ENCODE measurements at places on chromosomes 11 and 22. TPM values are rescaled to one million over a fixed set of nuclear protein-coding genes. Genes with fewer than 3 reads are reported as not detected.

- peaks cover 18% of the 10 kb centered on the region for H3K36me3 ChIP-seq
- peaks cover 13% of the 10 kb centered on the region for H3K4me1 ChIP-seq
- H3K27ac ChIP-seq = no peak overlapping the region
- DNase-seq = no peak
Measured at GRCh38 chr11:116913000-116913399, 75.6 kb upstream of the APOA1 start.

DNA sequence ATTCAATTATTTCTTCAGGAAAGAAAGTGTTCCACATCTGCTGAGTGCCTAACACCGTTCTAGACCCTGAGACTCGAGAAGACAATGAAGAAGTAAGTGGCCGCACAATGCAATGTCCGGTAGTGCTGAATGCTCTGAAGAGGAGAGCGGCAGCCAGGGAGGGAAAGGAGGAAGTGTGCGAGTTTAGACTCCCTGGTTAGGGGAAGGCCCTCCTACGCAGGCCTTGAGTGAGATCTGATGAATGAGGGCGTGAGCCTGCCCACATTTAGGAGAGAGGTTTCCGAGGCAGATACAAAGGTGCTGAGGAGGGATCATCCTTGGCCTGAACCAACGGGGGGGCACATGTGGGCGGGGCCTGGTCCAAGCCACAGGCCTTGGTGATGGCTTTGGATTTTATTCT, 558.6 kb downstream of the NTM start:
- H3K4me1 ChIP-seq = no peaks in the 10 kb centered on the region
- DNase-seq = no peak
- no peak overlapping the region for H3K27ac ChIP-seq
- H3K27me3 ChIP-seq = peaks cover 1% of the 10 kb centered on the region
- H3K4me3 ChIP-seq = no peak overlapping the region
- no peaks in the 10 kb centered on the region for H3K36me3 ChIP-seq

GRCh38 chr22:47406180-47406834, 643.9 kb downstream of the TBC1D22A start:
- H3K4me1 ChIP-seq = no peaks in the 10 kb centered on the region
- H3K36me3 ChIP-seq = no peaks in the 10 kb centered on the region
- no peak overlapping the region for H3K27ac ChIP-seq
- no peak for DNase-seq
- no peak overlapping the region for H3K4me3 ChIP-seq

- H3K27ac ChIP-seq = peak overlapping the region; percentile 42
- H3K27me3 ChIP-seq = no peaks in the 10 kb centered on the region
- no peak overlapping the region for H3K4me3 ChIP-seq
- H3K36me3 ChIP-seq = peaks cover 13% of the 10 kb centered on the region
- no peak for DNase-seq
Measured at GRCh38 chr22:17726928-17727897, 47.1 kb downstream of the BID start.

- peaks cover 4% of the 10 kb centered on the region for H3K36me3 ChIP-seq
- H3K27me3 ChIP-seq = no peaks in the 10 kb centered on the region
- H3K4me3 ChIP-seq = peak overlapping the region; percentile 89
- H3K4me1 ChIP-seq = peaks cover 23% of the 10 kb centered on the region
Measured at GRCh38 chr22:36528341-36528740, 625 bp downstream of the EIF3D start.

- no peak for DNase-seq
- no peak overlapping the region for H3K4me3 ChIP-seq
- no peaks in the 10 kb centered on the region for H3K4me1 ChIP-seq
- no peaks in the 10 kb centered on the region for H3K36me3 ChIP-seq
- H3K27me3 ChIP-seq = no peaks in the 10 kb centered on the region
Measured at GRCh38 chr11:109856928-109857327, 236.3 kb upstream of the ZC3H12C start.

- no peak overlapping the region for H3K4me3 ChIP-seq
- no peak for DNase-seq
- H3K36me3 ChIP-seq = no peaks in the 10 kb centered on the region
- H3K4me1 ChIP-seq = peaks cover 2% of the 10 kb centered on the region
Measured at GRCh38 chr11:125388611-125389010, 107.5 kb downstream of the FEZ1 start.

DNA sequence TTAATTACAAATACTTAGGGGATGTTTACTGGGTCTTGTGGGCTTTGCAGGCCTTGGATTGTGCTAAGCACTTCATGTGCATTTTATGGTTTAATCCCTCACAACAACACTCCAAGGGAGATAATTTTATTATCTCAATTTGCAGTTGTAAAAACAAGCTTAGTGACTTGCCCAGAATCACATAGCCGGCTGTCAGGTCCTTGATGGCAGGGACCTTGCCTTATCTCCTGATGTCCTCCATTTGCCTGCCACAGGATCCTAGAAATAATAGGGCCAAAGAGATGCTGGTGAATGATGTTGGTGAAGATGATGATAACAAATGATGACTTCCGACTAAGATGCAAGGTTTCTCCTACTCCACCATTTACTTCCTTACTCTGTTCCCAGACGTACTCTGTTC, 385.4 kb downstream of the TMEM135 start:
- no peaks in the 10 kb centered on the region for H3K4me1 ChIP-seq
- no peak for DNase-seq
- H3K27ac ChIP-seq = no peak overlapping the region

GRCh38 chr22:31292236-31292989, at the start of gene PIK3IP1:
TSS of gene PIK3IP1 (minus strand) at chr22:31292488. CDS start at chr22:31292344, 144 bp downstream.
- peak within 1 kb of the TSS; percentile 98 for H3K4me3 ChIP-seq
- H3K4me1 ChIP-seq = peaks cover 61% of the 10 kb centered on the region
- H3K27ac ChIP-seq = peak within 1 kb of the TSS; percentile 99
- H3K27me3 ChIP-seq = no peaks in the 10 kb centered on the region
- peaks cover 45% of the 10 kb centered on the region for H3K36me3 ChIP-seq

DNA sequence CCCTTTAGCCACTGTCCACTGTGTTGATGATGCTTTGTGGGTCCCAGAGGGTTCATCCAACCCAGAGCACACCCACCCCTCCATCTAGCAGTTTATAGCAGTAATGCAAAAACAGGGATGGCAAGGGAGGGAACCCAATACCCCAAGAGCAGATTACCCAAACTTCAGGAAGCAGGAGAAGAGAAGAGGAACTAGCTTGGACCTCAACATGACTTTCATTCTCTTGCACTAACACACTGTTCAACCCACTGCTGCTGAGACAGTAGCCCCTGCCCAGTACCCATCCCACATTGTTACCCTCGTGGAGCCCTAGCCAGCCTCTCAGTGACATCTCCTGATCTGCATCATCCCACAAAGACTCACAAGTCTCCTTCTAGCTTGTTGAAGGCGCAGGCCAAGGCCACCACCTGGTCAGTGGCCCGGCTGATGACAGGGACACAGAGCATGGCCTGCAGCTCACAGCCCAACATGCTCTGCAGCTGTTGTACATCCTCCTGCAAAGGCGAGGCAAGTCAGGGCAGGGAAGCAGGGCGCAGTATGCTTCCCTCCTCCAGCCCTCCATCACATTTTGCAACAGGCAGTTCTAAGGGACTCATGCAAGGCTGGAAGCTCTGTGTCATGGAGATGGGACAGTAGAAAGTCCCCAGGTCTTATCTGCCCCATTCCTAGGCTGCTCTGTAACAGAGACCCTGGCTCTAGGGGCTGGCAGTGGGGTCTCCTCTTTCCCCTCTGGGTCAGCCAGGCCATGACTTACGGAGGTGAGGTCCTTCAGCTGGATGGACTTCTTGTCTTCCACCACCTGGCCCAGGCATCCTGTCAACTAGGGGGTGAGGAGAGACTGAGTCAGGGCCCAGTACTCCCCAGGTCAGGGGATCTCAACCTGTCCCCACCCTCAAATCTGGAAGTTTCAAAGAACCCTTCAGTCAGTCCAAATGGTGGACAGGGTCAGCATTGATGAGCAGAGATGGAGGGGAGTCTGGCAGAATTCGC, 85.5 kb downstream of the PDE2A start:
- no peak overlapping the region for H3K27ac ChIP-seq
- peaks cover 59% of the 10 kb centered on the region for H3K27me3 ChIP-seq
- no peak for DNase-seq
- H3K36me3 ChIP-seq = no peaks in the 10 kb centered on the region
- no peak overlapping the region for H3K4me3 ChIP-seq

DNA sequence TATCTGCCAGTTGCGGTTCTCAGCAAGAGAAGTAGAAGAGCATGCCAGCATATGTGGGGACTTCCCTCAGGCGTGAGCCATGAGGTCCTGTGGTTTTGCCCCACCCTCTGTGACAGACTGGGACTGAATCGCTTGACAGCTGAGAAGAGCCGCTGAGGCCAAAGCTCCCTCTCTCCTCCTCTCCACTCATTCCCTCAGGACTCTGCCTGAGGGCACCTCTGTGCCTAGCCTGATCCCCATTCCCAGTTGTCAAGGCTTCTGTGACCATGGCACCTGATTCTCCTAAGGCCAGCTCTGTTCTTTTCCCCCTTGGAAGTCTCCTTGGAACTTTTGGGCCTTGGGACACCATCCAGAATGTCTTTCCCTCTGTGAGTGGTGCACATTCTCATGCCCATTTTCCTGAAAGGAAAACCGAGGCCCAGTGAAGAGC, 27.0 kb downstream of the ART5 start:
- DNase-seq = no peak
- H3K27ac ChIP-seq = peak overlapping the region; percentile 6
- H3K36me3 ChIP-seq = peaks cover 4% of the 10 kb centered on the region

DNA sequence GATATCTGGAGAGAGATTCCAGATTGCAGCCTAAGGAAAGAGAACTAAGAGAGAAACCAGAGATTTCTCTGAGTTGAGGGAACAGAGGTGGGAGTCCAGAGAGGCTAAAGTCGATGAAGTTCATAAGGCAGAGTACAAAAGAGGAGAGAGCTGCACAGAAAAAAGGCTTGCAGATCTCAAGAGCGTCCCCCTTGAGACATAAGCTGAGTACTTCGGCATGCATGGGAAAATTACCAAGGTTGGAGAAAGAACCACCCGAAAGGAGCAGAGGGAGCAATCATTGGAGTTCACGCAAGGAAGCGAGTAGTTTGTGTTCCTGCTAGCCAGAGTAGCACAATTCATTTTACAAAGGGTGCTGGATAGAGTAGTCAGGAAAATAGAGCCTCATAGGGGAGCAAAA, 293.5 kb downstream of the TMEM135 start:
- H3K4me3 ChIP-seq = no peak overlapping the region
- H3K27ac ChIP-seq = no peak overlapping the region
- H3K36me3 ChIP-seq = peaks cover 13% of the 10 kb centered on the region
- H3K27me3 ChIP-seq = no peaks in the 10 kb centered on the region
- DNase-seq = no peak
- H3K4me1 ChIP-seq = no peaks in the 10 kb centered on the region

DNA sequence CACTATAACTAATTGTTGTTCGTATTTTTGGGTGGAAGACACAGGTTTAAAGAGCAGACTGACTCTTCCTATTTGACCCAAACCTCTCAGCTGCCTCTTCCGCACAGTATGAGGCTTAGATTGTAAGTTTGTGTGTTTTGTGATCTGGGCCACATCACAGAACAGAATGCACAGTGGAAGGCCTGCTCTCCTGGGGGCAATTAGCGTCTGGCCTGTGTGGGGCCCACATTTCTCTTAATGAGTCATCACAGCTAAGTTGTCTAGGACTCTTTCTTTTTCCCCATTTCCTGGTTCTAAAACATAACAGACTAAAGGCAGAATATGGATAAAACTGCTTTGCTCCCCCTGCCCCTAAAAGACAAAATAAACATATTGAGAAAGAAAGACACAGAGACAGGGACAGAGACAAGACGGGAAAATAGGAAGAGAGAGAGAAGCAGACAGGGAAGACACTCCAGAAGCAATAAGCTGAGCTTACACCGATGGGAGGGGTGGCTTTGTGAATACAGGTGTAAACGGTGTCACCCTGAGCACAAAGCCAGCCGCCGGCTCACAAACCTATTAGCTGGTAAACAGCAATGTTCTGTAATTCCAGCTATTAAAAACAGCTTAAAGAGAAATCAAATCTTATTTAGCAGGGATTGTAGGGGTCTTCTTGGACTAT, 127.4 kb upstream of the OPCML start:
- no peak overlapping the region for H3K4me3 ChIP-seq
- no peak for DNase-seq
- peaks cover 8% of the 10 kb centered on the region for H3K27me3 ChIP-seq
- no peak overlapping the region for H3K27ac ChIP-seq
- no peaks in the 10 kb centered on the region for H3K36me3 ChIP-seq

DNA sequence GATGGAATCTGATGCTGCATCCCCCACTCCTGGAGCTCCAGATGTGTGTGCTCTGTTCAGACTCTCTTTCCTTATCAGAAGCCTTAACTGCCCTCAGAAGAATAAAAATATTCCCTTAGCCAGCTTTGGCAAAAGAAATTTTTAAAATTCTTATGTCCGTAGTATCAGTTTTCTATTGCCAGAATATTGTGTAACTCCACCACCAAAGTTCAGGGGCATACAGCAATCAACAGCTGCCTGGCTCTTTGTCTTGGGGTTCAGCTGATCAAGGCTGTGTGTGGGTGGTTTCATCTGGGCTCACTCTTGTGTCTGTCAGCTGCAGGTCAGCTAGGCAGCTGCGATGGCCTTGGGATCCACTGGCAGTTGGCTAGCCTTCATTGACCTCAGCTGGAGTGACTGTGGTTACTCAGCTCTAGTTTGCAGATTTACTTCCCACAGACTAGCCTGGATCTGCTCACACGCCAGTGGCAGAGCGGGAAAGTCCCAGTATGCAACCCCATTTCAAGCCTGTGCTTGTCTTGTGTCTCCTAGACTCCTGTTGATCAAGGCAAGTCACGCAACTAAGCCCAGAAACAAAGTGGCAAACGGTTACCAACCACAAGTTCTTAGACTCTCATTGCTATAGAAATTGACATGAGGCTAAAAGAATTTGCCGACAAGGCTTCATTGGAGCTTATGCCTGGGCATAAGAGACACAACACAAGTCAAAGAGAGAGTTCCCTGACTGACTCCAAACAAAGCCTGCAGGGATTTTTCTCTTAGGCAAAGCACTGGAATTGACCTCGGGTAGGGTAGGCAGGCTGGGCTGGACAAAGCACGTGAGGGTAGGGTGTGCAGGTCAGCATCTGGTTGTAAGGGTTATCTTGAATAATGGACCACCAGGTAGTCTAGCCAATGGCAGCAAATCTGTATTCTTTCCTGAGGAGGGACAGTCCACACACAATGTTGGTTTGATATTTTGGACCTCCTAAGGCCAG, 7.5 kb downstream of the TMEM138 start:
- H3K27me3 ChIP-seq = no peaks in the 10 kb centered on the region
- no peak overlapping the region for H3K27ac ChIP-seq
- no peak overlapping the region for H3K4me3 ChIP-seq
- peaks cover 5% of the 10 kb centered on the region for H3K4me1 ChIP-seq
- H3K36me3 ChIP-seq = peaks cover 12% of the 10 kb centered on the region

GRCh38 chr22:23835484-23836144, 3.2 kb downstream of the DERL3 start:
- H3K36me3 ChIP-seq = no peaks in the 10 kb centered on the region
- no peak for DNase-seq
- H3K4me3 ChIP-seq = no peak overlapping the region
- no peaks in the 10 kb centered on the region for H3K27me3 ChIP-seq
- H3K27ac ChIP-seq = no peak overlapping the region

Gene SERPING1
- total RNA-seq = not detected

Gene FXYD6
- not detected for total RNA-seq

Gene CECR2
- total RNA-seq = 0.10 TPM

Gene OR52E8
- not detected for total RNA-seq

Gene KCNJ1
- total RNA-seq = not detected

Gene ACCS
- total RNA-seq = 25.9 TPM

Measured in naive thymus-derived CD8-positive, alpha-beta T cell (primary cell).